Activated CD4-positive, alpha-beta T cell treated with anti-CD3 and anti-CD28 coated beads, Interleukin-2, amount 10 ng/mL, durations not matched to agents 24 days and 14 days (primary cell): ENCODE measurements at places on chromosomes 5 and 9. TPM values are rescaled to one million over a fixed set of nuclear protein-coding genes. Genes with fewer than 3 reads are reported as not detected.

The NTRK2 gene
- 2.3 and 2.4 TPM in 2 replicates for total RNA-seq

DNA sequence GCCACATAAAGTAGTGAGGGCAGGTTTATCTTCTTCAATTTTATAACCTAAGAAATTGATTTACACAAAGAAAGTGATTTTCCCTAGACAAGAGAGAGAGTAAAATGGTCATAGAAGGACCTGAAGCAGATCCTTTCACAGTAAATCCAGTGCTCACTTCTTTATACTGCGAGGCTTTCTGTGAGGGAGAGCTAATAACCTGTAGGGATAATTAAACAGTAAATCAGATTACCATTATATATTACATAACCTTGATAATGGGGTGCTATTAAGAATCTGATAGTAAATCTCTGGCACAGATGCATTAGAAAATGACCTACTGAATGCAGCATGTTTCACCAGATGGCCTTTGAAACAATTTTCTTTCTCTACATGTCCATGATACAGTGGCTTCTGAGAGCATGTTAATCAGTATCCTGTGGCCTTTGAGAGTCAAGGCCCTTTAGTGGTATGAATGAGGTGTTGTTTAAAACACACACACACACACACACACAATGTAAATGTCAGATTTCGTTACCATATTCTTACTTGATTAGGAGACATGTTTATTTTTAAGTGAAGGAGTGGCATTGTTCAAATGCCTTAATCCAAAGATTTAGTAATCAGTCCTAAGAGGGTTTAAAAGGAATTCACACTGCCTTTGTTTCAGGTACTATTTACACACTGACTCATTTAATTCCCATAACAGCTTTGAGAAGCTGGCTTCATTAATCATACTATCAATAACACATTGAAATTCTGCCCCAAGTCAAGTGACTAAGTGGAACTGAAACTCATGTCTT is 124.7 kb downstream of the ALDH1A1 start:
- DNase-seq, result no peak
- peaks cover 2% of the 10 kb centered on the region for H3K27me3 ChIP-seq
- H3K4me1 ChIP-seq, result no peaks in the 10 kb centered on the region
- no peak overlapping the region for H3K4me3 ChIP-seq
- no peaks in the 10 kb centered on the region for H3K36me3 ChIP-seq

- no peaks in the 10 kb centered on the region for H3K27me3 ChIP-seq
- H3K27ac ChIP-seq, result no peak overlapping the region
- no peak for DNase-seq
- no peak overlapping the region for H3K4me3 ChIP-seq
- peaks cover 71% of the 10 kb centered on the region for H3K36me3 ChIP-seq
- peaks cover 27% of the 10 kb centered on the region for H3K4me1 ChIP-seq
Measured at GRCh38 chr9:107322643-107323042, 39.6 kb downstream of the RAD23B start.

DNA sequence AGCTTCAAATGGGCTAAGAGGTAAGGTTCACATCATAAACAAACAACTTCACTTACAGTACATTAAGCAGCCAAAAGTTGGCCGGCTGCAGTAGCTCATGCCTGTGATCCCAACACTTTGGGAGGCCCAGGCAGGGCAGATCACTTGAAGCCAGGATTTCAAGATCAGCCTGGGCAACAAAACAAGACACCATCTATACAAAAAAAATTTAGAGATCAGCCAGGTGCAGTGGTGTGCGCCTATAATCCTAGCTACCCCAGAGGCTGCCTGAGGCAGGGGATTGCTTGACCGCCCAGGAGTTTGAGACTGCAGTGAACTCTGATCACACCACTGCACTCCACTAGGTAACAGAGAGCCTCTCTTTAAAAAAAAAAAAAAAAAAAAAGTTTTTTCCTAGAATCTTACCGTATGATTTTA is 16.9 kb downstream of the UBTD2 start:
- no peaks in the 10 kb centered on the region for H3K27me3 ChIP-seq
- no peak overlapping the region for H3K27ac ChIP-seq
- H3K36me3 ChIP-seq, result peaks cover 5% of the 10 kb centered on the region
- no peak for DNase-seq
- no peak overlapping the region for H3K4me3 ChIP-seq
- peaks cover 11% of the 10 kb centered on the region for H3K4me1 ChIP-seq

DNA sequence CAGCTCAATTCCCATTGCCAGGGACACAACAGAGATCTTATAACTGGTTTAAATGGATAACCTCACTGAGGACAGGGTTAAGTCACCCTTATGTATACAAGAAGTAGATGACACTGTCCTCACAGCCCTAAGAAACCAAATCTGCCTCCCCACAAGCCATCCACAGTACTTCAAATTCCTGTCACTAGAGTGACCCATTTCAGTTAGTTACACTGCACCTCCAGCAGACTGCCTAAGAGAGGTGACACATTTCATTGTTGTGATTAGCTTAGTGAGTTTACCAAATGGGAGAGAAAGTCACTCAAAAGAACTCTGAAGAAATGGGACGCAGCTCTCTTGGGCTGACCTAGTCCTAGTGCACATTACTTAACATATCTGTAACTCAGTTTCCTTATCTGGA is 53.6 kb upstream of the HTR1A start:
- H3K4me3 ChIP-seq, result no peak overlapping the region
- H3K27me3 ChIP-seq, result no peaks in the 10 kb centered on the region
- no peak overlapping the region for H3K27ac ChIP-seq
- DNase-seq, result no peak

GRCh38 chr5:65668696-65669095 is 43.9 kb downstream of the SHLD3 start:
- H3K4me3 ChIP-seq, result no peak overlapping the region
- no peak overlapping the region for H3K27ac ChIP-seq
- DNase-seq, result no peak
- H3K36me3 ChIP-seq, result peaks cover 8% of the 10 kb centered on the region
- H3K4me1 ChIP-seq, result no peaks in the 10 kb centered on the region

- H3K27me3 ChIP-seq, result no peaks in the 10 kb centered on the region
- no peak for DNase-seq
- no peaks in the 10 kb centered on the region for H3K36me3 ChIP-seq
- no peaks in the 10 kb centered on the region for H3K4me1 ChIP-seq
Measured at GRCh38 chr5:99765011-99765410, 770.2 kb upstream of the FAM174A start.

DNA sequence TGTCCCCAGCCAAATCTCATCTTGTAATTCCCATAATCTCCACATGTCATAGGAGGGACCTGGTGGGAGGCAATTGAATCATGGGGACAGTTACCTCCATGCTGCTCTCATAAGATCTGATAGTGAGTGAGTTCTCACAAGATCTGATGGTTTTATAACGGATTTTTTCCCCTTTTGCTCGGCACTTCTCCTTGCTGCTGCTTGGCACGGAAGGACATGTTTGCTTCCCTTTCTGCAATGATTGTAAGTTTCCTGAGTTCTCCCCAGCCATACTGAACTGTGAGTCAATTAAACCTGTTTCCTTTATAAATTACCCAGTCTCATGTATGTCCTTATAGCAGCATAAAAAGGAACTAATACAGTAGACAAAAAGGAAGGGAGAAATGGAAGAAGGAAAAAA is 76.7 kb upstream of the CCNG1 start:
- H3K36me3 ChIP-seq, result no peaks in the 10 kb centered on the region
- H3K4me3 ChIP-seq, result no peak overlapping the region
- H3K27ac ChIP-seq, result no peak overlapping the region
- no peaks in the 10 kb centered on the region for H3K4me1 ChIP-seq
- DNase-seq, result no peak

The IL3 gene
- 67.7 and 71.3 TPM in 2 replicates for total RNA-seq

- no peak for DNase-seq
- peaks cover 6% of the 10 kb centered on the region for H3K27me3 ChIP-seq
- H3K4me3 ChIP-seq, result no peak overlapping the region
- H3K27ac ChIP-seq, result no peak overlapping the region
- H3K36me3 ChIP-seq, result no peaks in the 10 kb centered on the region
Measured at GRCh38 chr5:538271-538771, 14.1 kb upstream of the SLC9A3 start.

The CARTPT gene
- not detected in 2 replicates for total RNA-seq
